Stimulated activated CD8-positive, alpha-beta memory T cell treated with anti-CD3 and anti-CD28 coated beads, Interleukin-15, amount 100 ng/mL, for 1 hour (primary cell): ENCODE measurements at places on chromosomes 11 and 22.

DNA sequence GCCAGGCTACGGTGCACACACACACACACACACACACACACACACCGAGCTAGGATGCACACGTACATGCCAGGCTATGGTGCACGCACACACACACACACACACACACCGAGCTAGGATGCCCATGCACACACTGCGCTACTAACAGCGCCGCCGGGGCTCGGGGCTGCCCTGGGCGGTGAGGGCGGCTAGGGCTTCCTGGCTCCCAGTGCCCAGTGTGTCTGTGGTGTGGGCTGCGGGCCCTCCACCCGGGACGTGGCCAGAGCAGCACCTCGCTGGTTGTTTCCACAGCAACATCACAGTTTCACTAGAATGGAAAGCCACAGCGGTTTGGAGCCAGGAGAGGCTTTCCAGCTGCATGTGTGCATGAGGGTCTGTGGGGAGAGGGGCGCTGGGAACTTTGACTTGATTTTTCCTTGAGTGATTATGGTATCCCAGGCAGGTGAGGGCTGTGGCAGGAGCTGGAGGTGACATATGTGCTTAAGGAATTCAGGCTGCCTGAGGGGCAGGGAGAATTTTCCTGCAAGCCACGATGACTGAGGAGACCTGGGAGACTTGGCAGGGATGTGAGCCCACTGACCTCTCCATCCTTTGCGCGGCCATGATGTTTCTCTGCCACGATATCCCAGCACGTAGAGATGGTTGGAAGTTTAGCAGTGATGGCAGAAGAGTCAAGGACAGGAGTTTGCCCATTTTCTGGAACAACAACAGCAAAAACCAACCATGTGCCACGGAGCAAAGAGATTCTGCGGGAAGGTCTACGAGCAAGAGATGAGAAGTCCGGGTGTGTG, 195.9 kb downstream of the SNX19 start:
- no peak for DNase-seq

- no peak for DNase-seq
These were observed 200.5 kb upstream of the LRRC4C start for GRCh38 chr11:41659985-41660384.

DNA sequence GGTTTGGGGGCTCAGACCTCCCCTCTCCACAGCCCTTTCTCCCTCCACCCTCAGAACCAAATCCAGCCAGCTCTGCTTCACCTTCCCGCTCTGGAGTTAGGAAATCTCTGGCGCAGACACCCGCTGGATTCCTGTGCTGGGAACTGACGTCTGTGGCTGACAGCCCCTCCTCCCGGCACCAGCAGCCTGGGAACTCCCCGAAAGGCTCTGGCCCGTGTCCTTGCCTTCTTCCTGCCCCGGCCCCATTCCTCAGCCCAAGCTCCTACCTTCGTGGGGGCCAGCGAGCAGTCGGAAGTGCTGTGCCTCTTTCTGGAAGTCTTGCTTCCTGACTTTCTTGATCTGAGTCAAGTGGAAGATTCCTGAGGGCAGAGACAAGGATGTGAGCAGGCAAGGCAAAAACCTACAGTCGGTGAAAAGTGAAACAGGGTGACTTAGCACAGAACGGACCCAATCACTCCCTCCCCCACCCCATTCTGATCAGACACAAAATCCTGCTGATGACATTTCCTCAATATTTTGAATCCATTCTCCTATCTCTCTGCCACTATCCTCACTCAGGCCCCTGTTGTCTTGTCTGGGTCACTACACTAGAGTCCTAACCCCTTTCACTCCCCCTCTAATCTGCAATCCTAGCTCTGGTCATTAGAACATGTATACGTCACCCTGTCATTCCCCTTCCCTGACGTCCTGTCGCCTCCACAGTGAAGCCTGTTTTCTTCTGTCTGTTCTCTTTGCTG, 34.1 kb downstream of the CHRDL2 start:
- no peak for DNase-seq

GRCh38 chr22:22229683-22230420, 14.7 kb upstream of the VPREB1 start:
- DNase-seq = no peak

GRCh38 chr11:72364754-72365153, 69.6 kb downstream of the CLPB start:
- DNase-seq = no peak

GRCh38 chr22:39928536-39929520, 27.9 kb downstream of the GRAP2 start:
- no peak for DNase-seq

- no peak for DNase-seq
These were observed 11.5 kb upstream of the RAB39A start for GRCh38 chr11:107916671-107917241.

GRCh38 chr11:33396361-33396760, 139.2 kb downstream of the HIPK3 start:
- no peak for DNase-seq

DNA sequence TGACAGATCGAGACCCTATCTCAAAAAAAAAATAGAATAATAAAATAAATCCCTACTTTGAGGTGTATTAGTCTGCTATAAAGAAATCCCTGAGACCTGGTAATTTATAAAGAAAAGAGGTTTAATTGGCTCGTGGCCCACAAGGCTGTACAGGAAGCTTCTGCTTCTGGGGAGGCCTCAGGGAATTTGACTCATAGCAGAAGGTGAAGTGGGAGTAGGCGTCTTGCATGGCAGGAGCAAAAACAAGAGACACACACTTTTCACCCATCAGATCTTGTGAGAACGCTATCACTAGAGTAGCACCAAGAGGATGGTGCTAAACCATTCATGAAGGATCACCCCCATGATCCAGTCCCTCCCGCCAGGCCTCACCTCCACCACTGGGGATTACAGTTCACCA, 29.2 kb downstream of the CDPF1 start:
- no peak for DNase-seq
